ENCODE measurements at places on chromosomes 3 and 15. TPM values are rescaled to one million over a fixed set of nuclear protein-coding genes. Genes with fewer than 3 reads are reported as not detected.

DNA sequence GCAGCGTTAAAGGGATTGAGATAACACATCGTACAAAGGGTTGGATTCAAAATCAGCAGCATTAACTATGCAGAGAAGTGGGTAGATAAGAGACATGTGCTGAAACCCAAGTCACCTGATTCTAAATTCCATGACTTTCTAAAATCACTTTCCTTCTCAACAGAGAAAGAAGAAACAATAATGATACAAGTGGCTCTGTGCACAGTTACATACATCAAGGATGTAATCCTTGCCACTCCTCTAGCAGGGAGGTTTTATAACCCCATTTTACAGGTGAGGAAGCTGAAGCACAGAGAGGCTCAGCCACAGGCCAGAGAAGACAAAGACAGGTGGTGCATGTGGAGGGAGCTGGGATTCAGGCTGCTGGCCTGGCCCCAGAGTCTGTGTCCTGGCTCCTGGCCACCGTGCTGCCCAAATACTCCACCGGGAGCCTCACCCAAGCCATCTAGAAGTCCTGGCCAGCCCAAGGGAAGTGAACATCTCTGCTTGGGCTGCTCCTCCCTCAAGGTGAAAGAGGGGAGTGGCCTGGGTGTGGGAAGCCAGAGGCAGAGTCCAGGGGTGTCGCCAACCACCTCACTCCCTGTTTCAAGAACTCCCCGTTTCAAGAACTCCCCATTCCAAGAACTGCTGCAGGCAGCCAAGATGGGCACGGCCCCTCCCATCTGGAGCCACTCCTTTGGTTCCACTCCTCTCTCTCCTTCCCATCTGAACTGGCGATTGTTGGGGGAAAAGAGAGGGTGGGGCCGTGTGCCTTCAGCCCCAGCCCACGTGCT is 147.1 kb downstream of the NUP210 start:
- peak overlapping the region; percentile 45 for H3K27ac ChIP-seq
- no peak for DNase-seq
- H3K4me3 ChIP-seq, result no peak overlapping the region
- H3K36me3 ChIP-seq, result peaks cover 3% of the 10 kb centered on the region

The CLDN11 gene
- total RNA-seq, result not detected

DNA sequence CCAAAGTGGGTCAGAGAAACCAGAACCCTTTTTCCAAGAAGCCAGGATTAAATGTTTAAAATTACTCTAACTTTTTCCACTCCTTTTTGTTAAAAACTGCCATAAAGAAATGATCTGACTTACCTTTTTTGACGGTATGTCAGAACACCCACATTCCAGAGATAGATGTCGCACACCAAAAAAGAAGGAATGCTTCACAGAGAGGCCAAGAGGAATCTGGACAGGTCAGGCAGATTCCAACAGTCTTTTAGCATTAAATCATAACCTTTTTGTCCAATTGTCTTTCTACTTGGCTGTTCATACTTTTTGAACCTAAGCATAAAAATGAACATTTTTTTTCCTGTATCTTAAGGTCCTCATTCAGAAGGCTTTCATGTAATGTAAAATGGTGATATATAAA is 846.9 kb downstream of the NSUN3 start:
- no peaks in the 10 kb centered on the region for H3K27me3 ChIP-seq
- no peak overlapping the region for H3K27ac ChIP-seq
- DNase-seq, result no peak
- no peaks in the 10 kb centered on the region for H3K36me3 ChIP-seq
- H3K4me1 ChIP-seq, result no peaks in the 10 kb centered on the region

- no peak overlapping the region for H3K27ac ChIP-seq
- peaks cover 2% of the 10 kb centered on the region for H3K36me3 ChIP-seq
- no peak for DNase-seq
- peaks cover 2% of the 10 kb centered on the region for H3K4me1 ChIP-seq
Measured at GRCh38 chr3:37773911-37774310, 87.8 kb upstream of the CTDSPL start.

DNA sequence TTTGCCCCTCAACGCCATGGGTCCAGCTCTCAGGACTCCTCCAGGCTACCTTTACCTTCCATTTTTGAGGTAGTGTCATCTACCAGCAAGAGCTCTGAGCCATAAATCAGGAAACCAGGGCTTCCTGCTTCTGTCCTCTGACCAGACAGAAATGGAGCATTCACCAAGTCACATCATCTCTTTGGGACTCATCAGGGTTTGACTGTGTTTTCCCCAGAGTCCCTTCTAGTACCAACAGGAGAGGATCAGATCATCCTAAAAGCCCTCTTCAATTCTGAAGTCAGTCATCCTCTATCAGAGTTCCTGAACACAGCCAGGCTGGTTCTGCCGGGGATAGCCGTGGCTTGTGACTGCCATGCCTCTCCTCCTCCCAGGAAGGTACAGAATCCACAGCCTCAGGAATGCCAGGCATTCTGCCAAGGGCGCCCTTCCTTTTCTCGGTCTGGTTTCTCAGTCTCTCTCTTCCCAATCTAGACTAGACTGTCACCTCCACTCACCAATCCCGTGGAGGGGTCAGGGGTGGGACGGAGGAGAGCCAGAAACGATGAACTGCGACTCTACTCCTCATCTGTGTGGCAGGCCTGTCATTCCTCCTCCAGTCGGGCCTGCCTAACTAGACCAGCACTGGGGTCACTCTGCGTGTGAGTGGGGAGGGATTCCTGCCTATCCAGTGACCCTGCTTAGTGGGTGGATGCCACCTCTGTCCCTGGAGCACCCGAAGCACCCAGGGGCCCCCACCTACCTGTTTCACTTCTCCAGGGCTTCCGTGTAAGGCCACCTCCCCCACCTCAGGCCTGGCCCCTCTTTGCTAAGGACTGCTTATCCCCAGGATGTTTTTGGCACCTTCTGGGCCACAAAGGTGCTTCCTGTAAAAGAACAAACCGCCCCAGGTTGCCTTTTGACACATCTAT is 30.9 kb downstream of the CCNL1 start:
- no peaks in the 10 kb centered on the region for H3K27me3 ChIP-seq
- no peaks in the 10 kb centered on the region for H3K36me3 ChIP-seq
- peak overlapping the region; percentile 99 for H3K27ac ChIP-seq
- H3K4me3 ChIP-seq, result peak overlapping the region; percentile 86

- peaks cover 2% of the 10 kb centered on the region for H3K36me3 ChIP-seq
- H3K4me1 ChIP-seq, result no peaks in the 10 kb centered on the region
- H3K27me3 ChIP-seq, result peaks cover 15% of the 10 kb centered on the region
- no peak overlapping the region for H3K27ac ChIP-seq
- DNase-seq, result no peak
Measured at GRCh38 chr3:178439504-178439903, 96.7 kb upstream of the KCNMB2 start.

GRCh38 chr3:153963012-153963411 is 158.2 kb upstream of the ARHGEF26 start:
- DNase-seq, result no peak
- H3K27ac ChIP-seq, result no peak overlapping the region
- H3K4me1 ChIP-seq, result no peaks in the 10 kb centered on the region
- H3K4me3 ChIP-seq, result no peak overlapping the region

GRCh38 chr3:146817704-146818103 is 212.6 kb upstream of the PLSCR5 start:
- DNase-seq, result no peak
- H3K4me3 ChIP-seq, result no peak overlapping the region
- H3K27ac ChIP-seq, result no peak overlapping the region
- H3K36me3 ChIP-seq, result no peaks in the 10 kb centered on the region
- no peaks in the 10 kb centered on the region for H3K27me3 ChIP-seq

The C3orf80 gene
- total RNA-seq, result not detected

GRCh38 chr15:87089551-87089950 is 1009.9 kb downstream of the AGBL1 start:
- no peak overlapping the region for H3K4me3 ChIP-seq
- no peaks in the 10 kb centered on the region for H3K36me3 ChIP-seq
- no peak overlapping the region for H3K27ac ChIP-seq
- DNase-seq, result no peak
- no peaks in the 10 kb centered on the region for H3K4me1 ChIP-seq
- no peaks in the 10 kb centered on the region for H3K27me3 ChIP-seq

- H3K27ac ChIP-seq, result no peak overlapping the region
- no peak for DNase-seq
Measured at GRCh38 chr3:138441742-138442141, 7.3 kb downstream of the ESYT3 start.

DNA sequence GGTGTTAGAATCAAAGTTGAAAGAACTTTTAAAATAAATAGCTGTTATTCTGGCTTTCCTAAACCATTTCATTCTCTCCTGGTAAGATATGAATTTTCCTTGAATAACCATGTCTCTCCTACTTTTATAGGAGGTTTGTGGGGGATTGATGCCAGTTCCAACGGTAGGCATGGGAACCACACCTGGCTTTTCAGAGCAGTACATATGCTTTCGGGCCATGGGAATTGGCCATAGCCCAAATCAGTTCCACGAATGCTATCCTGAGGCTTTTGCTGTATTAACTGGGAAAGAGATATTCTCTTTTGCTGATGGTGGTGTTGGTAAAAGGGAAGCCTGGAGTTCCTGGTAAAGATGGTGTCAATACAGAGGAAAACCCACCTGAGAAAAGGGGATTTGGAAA is 396.2 kb upstream of the ZNF385D start:
- no peaks in the 10 kb centered on the region for H3K27me3 ChIP-seq
- no peak overlapping the region for H3K27ac ChIP-seq
- H3K36me3 ChIP-seq, result no peaks in the 10 kb centered on the region
- H3K4me1 ChIP-seq, result no peaks in the 10 kb centered on the region

The CELSR3 gene
- total RNA-seq, result 6.9 TPM

The NPAP1 gene
- total RNA-seq, result not detected

- no peak overlapping the region for H3K4me3 ChIP-seq
- H3K4me1 ChIP-seq, result peaks cover 19% of the 10 kb centered on the region
- H3K36me3 ChIP-seq, result peaks cover 5% of the 10 kb centered on the region
- peak overlapping the region; percentile 81 for H3K27ac ChIP-seq
Measured at GRCh38 chr3:4719046-4719501, 225.9 kb downstream of the ITPR1 start.

The ABHD6 gene
- total RNA-seq, result 2.1 TPM

- no peak overlapping the region for H3K4me3 ChIP-seq
- H3K36me3 ChIP-seq, result no peaks in the 10 kb centered on the region
- H3K27ac ChIP-seq, result no peak overlapping the region
- peaks cover 5% of the 10 kb centered on the region for H3K27me3 ChIP-seq
Measured at GRCh38 chr3:58989163-58989562, 60.7 kb downstream of the CFAP20DC start.

DNA sequence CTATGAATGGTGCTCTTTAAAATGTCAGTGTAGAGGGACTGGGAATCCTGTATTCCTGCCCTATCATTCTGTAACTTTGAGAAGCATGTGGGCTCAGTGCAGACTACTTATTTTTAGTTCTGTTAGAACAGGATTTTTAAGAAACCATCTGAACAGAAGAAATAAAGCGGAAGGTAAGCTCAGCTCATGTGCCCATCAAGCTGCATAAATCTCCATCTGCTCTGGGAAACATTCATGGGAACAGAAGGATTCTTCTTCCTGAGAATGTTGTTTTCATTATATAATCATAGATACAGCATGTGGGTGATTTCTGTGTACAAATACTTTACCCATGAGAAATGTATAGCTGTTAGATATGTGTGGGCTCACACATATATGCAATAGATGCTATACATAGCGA is 69.9 kb downstream of the SIDT1 start:
- peaks cover 15% of the 10 kb centered on the region for H3K4me1 ChIP-seq
- H3K36me3 ChIP-seq, result peaks cover 2% of the 10 kb centered on the region
- no peak overlapping the region for H3K4me3 ChIP-seq
- H3K27me3 ChIP-seq, result no peaks in the 10 kb centered on the region

DNA sequence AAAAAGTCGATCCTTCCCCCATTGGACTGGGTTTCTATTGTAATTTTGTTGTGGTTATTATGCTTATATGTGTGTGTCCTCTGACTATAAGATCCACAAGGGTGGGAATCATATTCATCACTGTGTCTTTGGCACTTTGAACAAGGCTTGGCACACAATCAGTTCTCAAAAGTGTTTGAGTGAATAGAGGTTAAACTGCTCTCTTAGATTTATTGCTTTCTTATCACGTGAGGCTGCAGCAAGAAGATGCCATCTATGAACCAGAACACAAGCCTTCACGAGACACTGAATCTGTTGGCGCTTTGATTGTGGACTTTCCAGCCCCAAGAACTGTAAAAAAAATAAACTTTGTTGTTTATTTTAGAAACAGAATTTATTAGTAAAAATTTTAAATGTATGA is 295.0 kb upstream of the MDFIC2 start:
- peaks cover under 1% of the 10 kb centered on the region for H3K27me3 ChIP-seq
- no peak for DNase-seq
- no peak overlapping the region for H3K27ac ChIP-seq

The SLC38A3 gene
- total RNA-seq, result not detected

Measured in T-helper 17 cell (primary cell).